ENCODE measurements at places on chromosomes 2 and 18.

DNA sequence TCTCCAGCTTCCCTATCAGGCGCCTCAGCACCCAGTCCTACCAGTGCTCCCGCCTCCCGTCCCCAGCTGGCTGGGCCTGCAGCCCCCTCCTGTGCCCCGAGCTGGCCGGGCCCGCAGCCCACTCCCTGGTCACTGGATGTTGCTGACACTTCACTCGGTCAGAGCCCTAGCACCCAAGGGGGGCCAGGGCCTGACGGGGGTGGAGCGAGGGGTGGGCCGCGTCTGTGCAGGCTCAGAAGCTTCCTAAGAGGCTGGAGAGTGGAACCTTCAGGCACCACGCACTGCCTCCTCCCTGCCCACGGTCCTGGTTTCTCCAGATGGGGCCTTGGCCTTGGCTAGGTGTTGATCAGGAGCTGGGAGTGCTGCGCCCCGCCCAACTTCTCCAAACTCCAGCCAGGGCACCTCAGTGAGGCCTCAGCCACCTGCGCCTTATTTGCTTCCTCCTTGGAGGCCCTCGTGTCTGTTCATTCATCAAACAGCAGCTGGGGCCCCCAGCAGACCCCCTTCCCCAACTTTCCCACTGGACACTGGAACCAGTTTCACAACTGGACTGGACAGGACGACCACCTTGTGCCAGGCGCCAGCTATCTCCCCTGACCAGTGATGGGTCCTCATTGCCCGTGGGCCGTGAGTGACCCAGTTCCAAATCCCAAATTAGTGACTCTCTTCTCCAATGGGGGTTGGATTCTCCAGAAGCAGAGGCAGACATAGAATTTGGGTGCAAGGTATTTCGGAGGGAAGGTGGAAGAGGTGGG lies 16.7 kb downstream of the CAPN10 start:
- no peak for DNase-seq

- DNase-seq, result no peak
Measured at GRCh38 chr2:240224676-240225075, 84.2 kb upstream of the OTOS start.

DNA sequence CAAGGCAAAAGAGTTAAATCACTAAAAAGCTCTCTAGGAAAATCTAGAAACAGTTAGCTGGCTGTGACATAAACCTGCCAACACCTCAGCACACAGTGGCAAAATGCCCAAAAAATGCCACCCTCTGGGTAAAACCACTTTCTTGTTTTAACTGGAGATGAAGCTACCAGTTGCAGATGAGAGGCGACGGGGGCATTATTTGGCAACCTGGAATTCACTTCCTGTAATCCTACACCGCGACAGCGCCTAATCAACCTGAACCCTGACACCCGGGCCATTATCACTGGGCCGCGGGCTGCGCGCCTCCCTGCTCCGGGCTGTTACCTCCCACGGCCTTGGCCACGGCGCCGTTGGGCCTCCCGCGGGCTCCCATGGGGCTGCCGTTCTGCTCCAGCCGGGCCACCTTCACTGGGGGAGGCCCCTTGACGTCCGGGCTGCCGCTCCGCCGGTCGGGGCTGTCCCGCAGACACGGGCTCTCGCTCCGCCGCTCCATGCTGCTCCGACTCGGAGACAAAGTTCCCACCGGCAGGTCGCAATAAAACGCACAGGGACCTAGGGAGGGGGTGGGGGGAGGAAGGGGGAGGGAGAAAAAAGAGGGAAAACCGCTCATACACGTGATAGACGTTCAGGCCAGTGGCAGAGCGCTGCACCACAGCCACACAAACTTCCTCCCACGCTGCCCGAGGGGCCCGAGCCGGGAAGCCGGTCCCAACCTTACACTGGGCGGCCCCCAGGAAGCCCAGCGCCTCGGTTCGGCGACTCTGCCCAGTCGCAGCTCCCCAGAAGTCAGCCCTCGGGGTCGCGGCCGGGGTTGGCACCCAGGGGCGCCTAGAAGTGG lies 2.0 kb downstream of the SATB2 start:
- peak; percentile 3 for DNase-seq

- DNase-seq, result no peak
Measured at GRCh38 chr2:70532244-70532935, 21.2 kb downstream of the TGFA start.

DNA sequence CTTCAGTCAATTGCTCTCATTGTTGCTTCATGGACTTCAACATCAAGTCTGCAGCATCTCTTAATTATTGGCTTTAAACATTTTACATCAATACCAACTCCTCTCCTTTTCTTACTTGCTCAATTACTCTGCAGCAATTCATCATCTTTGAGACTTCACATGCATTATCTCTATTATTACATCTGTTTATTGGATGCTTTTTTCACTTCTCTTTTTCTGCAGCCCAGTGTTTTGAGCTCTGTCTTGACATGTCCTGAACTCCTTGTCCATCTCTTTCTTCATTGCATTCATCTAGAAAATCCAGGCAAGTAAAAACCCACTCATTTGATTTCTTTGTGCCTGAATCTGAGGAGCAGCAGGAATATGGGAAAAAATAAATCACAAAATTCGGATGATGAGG lies 647.9 kb downstream of the PLCL1 start:
- no peak for DNase-seq

DNA sequence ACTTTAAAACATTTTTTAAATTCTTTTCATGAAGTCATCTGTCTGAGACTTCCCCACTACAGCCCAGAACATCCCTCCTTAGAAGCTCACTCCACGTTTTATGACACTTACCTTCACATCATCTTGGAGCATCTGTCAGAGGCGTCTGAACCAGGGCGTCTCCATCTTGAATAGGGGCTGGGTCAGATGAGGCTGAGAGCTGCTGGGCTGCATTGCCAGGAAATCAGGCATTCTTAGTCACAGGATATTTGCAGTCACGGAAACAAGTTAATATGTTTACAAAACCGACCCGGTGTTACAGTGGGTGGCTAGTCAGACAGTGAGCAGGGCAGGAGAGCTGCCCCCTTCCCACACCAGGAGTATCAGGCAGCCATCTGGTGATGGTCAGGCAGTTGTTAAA lies 456.5 kb downstream of the FBXO15 start:
- DNase-seq, result no peak

- no peak for DNase-seq
Measured at GRCh38 chr18:6821356-6821755, 91.8 kb downstream of the ARHGAP28 start.

DNA sequence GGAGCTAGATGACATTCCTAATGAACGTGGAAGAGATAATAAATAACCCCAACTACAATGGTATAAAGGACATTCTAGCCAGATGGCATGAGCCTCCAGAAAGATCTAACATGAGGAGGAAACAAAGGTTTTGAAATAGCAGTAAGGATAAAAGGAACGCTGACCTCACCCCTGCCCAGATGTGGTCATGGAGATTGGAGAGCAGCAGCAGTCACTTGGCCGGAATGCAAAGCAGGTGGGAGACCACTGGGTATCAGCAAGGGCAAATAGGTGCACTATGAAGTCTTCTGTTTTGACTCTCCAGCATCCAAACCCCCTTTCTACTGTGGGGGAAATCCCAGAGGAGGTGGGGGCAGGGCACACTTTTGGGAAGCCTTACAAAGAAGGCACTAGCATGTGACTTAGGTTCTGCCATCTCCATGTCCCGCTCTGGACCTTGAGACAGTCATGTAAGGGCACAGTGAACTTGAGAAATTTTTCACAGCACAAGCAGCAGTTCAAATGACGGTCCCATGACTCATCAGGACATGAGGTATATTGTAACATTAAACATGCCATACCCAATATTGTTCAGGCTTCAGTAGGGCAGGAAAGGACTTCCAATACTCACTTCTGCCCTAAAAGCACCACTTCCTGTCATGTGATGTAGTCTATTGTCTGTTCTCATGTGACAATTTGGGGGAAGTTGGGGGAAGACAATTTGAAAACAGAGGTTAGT lies 55.2 kb downstream of the METTL4 start:
- DNase-seq, result peak; percentile 54

DNA sequence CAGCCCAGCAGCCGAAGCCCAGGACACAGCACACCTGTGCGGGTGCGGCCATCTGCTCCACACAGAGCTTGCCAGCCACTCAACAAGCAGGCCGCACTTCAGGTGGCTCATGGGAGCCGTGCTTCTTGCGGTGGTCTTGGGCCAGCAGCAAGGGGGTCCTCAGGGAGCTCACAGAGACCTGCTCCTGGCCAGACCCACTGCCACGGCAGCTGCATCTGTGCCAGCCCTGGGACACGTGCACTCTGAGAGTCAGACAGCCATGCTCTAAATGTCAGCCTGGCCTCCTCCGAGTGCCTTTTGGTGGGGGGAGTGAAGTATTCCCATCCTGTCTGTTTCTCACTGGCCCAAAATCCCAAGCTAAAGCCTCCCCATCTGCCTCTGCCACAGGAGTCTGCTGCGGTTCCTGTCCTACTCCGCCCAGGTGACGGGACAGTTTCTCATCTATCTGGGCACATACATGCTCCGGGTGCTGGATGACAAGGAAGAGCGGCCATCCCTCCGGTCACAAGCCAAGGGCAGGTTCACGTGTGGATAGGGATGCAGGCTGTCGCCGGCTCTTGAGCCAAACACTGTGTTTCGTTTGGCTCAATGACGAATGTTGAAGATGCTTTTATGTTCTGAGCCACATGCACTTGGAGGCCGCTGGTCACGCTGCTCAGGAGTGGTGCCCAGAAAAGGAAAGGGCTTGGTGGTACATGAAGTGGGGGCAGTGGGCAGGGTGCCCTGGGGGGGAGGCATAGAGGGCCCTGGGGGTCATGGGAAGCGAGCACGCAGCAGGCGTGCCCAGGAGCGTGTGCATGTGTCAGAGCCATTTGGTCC lies 22.8 kb downstream of the CIDEA start:
- DNase-seq, result no peak

DNA sequence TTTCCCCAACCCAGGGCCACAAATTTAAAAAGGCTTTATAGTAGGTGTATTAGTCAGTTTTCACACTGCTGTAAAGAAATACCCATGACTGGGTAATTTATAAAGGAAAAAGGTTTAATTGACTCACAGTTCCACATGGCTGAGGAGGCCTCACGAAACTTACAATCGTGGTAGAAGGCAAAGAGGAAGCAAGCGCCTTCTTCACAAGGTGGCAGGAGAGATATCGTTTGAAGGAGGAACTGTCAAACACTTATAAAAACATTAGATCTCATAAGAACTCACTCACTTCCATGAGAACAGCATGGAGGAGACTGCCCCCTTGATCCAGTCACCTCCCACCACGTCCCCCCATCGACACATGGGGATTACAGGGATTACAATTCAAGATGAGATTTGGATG lies 70.4 kb downstream of the FECH start:
- no peak for DNase-seq

- no peak for DNase-seq
Measured at GRCh38 chr2:31168291-31168690, 30.1 kb upstream of the GALNT14 start.

All from HT-29 (cell line).